ENCODE measurements at places on chromosomes 3 and 15.
A peak's percentile ranks its signal among the peaks of the same experiment; 100 is the strongest.

GRCh38 chr3:18672561-18672960 lies 247.4 kb upstream of the SATB1 start:
- DNase-seq = no peak

DNA sequence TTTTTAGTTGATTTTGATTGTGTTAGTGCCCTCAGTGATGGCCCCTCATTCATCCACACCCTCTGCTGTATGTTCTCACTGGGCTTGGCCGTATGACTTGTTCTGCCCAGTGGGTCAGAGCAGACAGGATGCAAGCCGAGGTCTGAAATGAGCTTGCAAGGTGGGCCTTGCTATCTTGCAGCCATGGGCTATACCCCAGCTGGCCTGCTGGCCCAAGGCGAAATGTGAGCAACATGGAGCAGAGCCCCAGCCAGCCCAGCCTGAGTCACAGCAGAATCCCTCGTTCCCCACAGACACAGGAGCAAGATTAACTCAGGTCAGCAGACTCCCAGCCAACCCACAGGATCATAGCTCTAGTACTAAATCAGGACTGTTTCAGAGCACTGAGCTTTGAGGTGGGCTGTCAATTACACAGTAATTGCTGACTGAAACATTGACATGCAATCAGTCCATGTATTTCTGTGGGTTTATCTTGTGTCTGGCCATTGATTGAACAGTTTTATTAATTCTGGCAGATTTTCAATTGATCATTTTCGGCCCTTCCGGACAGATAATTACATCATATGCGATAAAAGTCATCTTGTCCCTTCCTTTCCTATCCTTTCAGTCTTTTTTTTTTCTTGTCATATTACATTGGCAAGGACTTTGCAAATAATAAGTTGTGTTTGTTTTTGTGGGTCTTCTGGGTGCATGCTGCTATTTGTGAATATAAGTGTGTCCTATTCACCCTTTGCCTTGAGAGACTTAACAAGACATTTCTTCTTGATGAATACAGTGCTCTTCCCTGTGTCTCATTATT lies 27.1 kb downstream of the KLF15 start:
- no peak for DNase-seq

DNA sequence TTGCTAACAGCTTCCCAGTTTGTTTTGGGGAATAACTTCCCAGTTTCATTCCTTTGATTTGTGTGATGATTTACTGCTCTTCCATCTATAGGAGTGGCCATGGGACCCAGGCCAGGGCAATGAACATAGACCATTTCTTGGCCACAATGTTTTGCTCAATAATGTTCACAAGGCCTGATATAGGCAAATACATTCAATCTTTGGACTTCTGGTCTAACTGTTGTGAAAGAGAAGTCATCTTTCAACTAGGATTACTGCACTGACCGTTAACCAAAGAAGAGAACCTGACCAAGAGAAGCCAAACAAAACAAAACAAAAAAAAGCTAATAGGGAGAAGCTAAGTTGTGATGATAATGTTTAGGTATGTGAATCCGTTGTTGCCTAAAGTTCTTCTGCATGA lies 221.8 kb upstream of the SUCLG2 start:
- DNase-seq = no peak

DNA sequence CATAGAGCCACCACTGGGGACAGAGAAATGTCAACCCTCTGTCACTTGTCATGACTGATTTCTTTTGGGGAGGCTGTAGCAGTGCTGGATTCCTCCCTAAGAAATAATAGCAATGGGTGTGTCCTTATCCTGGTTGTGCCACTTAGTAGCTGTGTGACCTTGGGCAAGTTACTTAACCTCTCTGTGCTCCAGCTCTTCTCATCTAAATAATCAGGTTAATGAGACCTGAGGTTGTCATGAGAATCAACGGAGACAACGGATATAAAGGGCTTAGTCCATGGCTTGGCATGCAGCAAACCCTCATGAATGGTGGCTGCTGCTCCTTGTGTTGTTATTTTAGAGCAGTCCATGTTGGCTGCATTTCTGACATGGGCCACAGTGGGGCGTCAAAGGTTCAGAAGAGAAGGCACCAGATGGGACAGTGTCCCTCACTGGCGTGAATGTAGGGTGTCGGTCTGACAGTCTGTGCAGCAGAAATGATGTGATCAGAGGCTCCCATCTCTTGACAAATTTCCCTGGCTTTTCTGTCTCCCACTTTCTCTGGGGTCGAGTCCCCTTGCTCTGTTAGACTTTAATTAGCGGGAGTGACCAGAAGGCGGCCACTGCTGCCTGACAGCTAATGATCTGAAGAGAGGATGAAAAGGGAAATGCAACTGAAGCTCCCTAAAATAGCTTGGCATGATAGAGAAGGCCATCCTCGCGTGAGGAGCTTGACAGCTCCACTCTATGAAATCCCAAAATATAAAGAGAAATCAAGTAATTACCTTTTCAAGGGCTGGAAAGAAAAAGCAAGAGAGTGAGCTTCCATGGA lies 209.4 kb downstream of the CADPS start:
- DNase-seq = peak; percentile 34

- no peak for DNase-seq
Observed at GRCh38 chr3:151880416-151880690, 6.9 kb downstream of the SUCNR1 start.

- DNase-seq = no peak
Observed at GRCh38 chr3:146529021-146529420, 15.4 kb downstream of the PLSCR1 start.

- DNase-seq = no peak
Observed at GRCh38 chr3:53082736-53083135, 36.9 kb upstream of the SFMBT1 start.

- DNase-seq = peak; percentile 91
Observed at GRCh38 chr15:48459571-48460442, 128.6 kb downstream of the DUT start.

DNA sequence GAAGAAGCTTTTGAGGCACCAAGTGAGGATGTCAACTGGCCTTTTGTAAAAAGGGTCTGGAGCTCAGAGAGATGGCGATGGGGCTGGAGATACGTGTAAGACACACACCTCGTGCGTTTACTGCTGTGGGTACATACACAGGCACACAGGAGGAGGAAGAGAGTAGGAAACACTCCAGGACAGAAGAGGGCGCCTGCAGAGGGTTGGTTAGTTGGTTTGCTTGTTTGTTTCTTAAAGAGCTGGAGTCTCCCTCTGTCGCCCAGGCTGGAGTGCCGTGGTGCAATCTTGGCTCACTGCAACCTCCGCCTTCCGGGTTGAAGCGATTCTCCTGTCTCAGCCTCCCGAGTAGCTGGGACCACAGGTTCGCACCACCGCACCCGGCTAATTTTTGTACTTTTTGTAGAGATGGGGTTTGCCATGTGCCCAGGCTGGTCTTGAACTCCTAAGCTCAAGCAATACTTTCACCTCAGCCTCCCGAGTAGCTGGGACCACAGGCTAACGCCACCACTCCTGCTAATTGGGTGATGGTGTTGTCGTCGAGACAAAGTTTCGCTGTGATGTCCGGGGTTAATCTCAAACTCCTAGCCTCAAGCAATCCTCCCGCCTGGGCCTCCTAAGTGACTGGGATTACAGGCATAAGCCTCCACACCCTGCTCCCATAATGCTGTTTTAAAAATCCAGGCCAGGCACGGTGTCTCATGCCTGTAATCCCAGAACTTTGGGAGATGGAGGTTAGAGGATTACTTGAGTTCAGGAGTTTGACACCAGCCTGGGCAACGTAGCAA lies 1.3 kb upstream of the PRR20G start:
- no peak for DNase-seq

DNA sequence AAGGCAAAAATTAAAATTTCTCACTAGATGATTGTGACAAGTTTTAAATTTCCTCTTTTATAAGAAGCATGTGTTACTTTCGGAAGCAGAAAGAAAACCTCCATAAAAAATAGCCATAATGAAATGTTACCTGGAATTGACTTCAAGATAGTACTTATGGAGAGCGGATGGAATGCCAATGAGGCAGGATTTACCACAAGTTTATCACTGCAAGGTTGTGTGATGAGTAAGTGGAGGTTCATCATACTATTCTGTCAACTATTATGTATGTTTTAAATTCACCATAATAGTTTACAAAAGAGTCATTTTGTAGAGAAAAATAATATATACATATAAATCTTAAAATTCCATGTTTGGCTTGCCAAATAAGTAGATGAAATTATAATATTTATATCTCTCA lies 230.3 kb downstream of the SCAPER start:
- no peak for DNase-seq

DNA sequence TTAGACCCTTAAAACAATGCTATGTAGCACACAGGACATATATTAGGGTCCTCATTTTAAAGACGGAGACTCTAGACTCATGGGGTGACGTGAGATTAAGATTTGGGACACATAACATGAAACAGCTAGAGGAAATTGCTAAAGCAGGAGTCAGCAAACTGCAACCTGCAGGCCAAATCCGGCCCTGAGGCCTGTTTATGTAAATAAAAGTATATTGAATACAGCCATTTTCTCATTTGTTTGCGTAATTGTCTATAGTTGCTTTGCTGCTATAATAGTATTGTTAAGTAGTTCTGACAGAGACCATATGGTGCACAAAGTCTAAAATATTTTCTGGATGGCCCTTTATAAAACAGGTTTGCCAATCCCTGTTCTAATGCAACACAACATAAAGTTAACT lies 115.5 kb downstream of the TMCO5A start:
- DNase-seq = peak; percentile 59

- DNase-seq = no peak
Observed at GRCh38 chr15:31814082-31814481, 216.2 kb upstream of the CHRNA7 start.

GRCh38 chr3:48440590-48440958 lies 517 bp downstream of the TMA7 start:
- no peak for DNase-seq

DNA sequence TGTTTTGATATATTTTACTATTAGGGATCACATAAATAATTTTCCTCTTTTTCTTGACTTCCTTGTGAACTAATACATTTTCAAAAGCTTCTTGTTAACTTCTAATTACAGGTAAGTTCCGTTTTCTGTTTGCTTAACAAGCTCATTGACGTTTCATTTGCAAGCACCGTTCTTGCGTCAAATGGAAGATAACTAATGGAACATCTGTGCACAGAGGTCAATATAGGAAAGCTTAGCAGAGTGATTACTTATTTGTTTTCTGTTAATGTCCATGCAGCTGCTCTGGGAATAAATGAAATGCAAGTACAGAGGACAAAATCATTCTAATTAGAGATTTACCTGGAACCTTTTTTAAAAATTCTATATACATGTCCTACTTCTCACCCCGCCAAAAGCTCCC lies 115.5 kb upstream of the C2CD4B start:
- DNase-seq = no peak

DNA sequence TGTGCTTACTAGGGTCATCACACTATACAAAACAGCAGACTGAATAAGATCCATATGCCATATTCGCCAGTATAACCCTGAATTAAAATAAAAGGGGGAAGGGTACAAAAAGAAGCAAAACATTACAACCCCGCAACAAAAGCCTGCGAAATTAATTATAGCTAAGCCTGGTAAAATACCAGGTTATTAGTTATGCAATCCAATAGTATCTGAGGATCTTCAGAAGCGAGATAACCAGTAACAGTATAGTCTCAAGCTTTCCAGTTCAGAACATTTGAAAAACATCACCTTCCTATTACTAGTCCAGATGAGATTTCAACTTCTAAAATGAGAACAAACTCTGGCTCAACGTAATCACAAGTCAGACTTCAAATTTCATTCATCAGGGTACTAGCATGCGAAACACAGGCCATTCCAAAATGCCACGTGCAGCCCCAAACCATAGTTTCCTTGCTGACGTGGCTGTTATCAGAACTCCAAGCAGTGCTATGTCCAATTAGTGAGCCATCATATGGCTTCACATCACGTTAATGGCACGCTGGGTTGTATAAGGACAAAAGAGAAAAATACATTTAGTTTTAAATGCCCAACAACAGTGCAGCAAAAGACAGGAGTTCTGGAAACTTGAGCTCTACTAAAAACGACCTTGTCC lies 1.1 kb downstream of the SSR3 start:
- DNase-seq = peak; percentile 75

DNA sequence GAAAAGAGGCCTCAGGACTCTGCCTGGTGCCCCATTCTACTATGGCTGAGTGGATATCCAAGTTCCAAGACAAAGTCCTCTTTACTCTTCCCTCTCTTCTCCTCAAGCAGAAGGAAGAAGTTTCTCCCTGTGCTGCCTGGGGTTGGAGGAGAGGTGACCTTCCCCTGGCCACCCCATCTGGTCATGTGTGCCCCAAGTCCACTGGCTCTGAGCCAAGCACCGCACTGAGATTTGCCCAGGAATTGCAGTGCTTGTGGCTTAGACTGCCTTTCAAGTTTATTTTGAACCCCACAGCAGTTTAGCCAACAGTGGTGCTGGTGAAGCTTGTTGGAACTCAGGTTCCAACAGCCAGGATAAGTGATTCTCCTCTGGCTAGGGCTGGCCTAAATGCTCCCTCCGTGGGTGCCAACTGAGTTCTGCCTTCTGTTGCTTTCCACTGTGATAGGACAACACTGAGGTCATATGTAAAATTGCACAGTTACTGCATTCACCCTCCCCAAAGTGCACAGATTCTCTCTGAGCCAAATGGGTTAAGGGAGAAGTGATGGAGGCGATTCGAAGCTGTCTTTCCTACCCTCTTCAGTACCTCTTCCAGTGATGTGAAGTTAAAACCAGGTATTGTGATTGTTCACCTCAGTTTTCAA lies 69.9 kb downstream of the TMCO5A start:
- DNase-seq = no peak

GRCh38 chr3:134161898-134162615 lies 88.6 kb downstream of the RYK start:
- no peak for DNase-seq

GRCh38 chr3:147773116-147773630 lies 364.0 kb downstream of the ZIC1 start:
- DNase-seq = peak; percentile 63

- DNase-seq = peak; percentile 28
Observed at GRCh38 chr3:183698318-183698751, 738 bp downstream of the YEATS2 start.

GRCh38 chr3:120071259-120071658 lies 23.0 kb downstream of the GSK3B start:
- no peak for DNase-seq

- no peak for DNase-seq
Observed at GRCh38 chr15:44999105-44999504, 23.9 kb upstream of the SORD start.

- no peak for DNase-seq
Observed at GRCh38 chr3:43018246-43018645, 39.1 kb downstream of the GASK1A start.

- DNase-seq = no peak
Observed at GRCh38 chr3:128201158-128201755, 48.0 kb downstream of the EEFSEC start.

GRCh38 chr3:47410801-47411646 lies 30.2 kb downstream of the PTPN23 start:
- no peak for DNase-seq

GRCh38 chr3:26838026-26838425 lies 215.5 kb downstream of the LRRC3B start:
- DNase-seq = no peak

GRCh38 chr15:50100486-50100885 lies 18.5 kb downstream of the ATP8B4 start:
- no peak for DNase-seq

GRCh38 chr3:195210266-195210973 lies 60.5 kb downstream of the XXYLT1 start:
- DNase-seq = peak; percentile 97
